ENCODE measurements at places on chromosomes 3 and 15.

GRCh38 chr3:14674841-14675240 is at the start of gene C3orf20:
Gene C3orf20, plus strand, starts transcription at chr3:14675141. Its CDS starts 7,573 bp downstream, at chr3:14682714.
- no peak for DNase-seq

DNA sequence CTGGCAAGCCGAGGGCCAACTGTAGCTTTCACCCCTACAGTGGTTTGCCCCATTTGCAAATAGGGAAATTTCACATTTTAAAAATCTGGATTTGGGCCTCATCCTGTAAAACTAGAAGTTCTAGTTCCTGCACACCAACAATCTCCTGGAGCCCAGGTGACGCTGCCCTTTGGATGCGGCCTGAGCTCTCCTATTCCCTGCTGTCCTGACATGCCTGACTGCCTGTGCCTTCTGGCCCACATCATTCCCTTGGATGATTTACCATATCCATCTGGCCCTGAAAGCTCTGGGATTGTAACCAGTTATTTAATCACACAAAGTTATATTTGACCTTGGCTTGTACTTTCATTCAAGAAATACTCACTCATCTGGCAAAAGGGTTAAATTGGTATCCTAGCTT is 272.3 kb downstream of the ARRDC4 start:
- DNase-seq = no peak

- no peak for DNase-seq
Measured at GRCh38 chr3:172591876-172592771, 68.9 kb upstream of the TNFSF10 start.

GRCh38 chr3:115081444-115081843 is 65.6 kb downstream of the ZBTB20 start:
- DNase-seq = no peak

DNA sequence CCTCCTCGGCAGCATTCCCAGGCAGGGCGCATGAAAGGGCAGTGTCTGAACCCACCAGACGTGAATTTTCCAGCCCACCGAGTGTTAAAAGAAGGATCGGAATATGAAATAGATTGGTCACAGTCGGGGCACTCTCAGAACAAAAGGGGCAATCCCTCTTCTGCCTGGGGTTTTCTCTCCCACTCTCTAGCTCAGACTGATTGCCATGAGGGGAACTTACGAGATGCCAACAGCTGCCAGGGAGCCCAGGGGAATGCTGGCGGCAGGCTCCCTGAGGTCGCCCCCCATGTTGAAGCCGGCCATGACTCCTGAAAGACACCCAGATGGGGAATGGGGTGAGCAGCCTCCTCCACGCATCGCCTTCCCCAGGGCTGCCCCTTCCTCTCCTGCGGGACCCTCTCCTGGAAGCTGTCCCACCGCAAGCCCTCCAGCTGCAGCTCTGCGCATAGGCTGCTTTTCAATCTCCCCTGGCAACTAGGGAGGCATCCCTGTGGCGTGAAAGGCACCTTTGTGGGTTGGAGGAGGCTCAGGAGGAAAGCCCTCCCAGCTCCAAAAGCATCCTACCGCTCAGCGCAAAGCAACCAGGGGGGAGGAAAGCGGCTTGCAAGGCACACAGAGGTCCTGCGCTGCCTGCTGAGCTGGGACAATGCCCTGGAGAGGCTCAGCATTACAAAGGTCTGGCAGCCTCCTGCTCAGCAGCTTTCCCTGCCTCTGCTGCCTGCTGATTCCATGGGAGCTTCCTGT is 64.8 kb upstream of the HEG1 start:
- no peak for DNase-seq

GRCh38 chr3:127758013-127758412 is 64.3 kb downstream of the MGLL start:
- no peak for DNase-seq

DNA sequence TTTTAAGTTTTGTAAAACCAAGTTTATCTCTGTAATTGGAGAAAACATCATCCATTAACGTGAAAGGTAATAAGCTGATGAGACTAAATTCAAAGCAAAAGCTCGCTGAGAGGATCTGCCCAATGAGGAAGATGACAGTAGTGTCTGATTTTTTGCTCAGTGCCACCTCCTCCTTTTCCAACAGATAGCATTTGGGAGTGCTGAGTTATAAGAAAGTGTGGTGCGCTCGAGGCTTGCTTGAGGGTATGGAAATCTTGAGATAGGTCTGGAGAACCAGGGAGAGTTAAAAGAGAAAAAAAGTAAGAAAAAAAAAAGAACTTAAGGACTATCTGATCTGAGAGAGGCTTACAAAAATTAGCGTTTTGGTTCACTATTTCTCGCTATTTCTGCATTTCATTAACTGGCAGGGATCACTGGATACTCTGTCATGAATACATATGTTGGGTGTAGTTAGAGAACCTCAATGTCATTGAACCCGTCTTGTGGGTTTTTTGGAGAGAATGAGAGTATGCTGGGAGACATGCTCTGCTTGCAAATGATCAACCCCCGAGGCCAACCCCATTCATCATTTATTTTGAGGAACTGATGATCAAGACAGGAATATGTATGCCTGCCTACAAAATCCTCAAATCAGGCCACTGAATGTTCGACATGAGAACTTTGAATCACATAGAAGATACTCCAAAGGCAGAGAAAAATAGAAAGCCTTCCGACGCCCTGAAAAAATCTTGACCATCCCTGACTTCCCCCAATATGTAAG is 973 bp upstream of the USP13 start:
- DNase-seq = no peak

GRCh38 chr3:183064475-183064874 is 34.8 kb downstream of the MCCC1 start:
- no peak for DNase-seq

Measured in HCT116 (cell line).